Natural killer cell treated with Interleukin-12 subunit alpha and Interleukin-12 subunit beta and Interleukin-15 and Interleukin-18, amount 100 ng/mL, for 72 hours (primary cell): ENCODE measurements at places on chromosomes 6 and 20. TPM values are rescaled to one million over a fixed set of nuclear protein-coding genes. Genes with fewer than 3 reads are reported as not detected.

The DEFB124 gene
- total RNA-seq: not detected

The RGS17 gene
- total RNA-seq: 0.26 TPM

The ACTL10 gene
- total RNA-seq: 4.3 TPM

The TINAG gene
- not detected for total RNA-seq

The PRR18 gene
- total RNA-seq: not detected

The JPH2 gene
- total RNA-seq: 1.0 TPM

The SPDEF gene
- not detected for total RNA-seq

DNA sequence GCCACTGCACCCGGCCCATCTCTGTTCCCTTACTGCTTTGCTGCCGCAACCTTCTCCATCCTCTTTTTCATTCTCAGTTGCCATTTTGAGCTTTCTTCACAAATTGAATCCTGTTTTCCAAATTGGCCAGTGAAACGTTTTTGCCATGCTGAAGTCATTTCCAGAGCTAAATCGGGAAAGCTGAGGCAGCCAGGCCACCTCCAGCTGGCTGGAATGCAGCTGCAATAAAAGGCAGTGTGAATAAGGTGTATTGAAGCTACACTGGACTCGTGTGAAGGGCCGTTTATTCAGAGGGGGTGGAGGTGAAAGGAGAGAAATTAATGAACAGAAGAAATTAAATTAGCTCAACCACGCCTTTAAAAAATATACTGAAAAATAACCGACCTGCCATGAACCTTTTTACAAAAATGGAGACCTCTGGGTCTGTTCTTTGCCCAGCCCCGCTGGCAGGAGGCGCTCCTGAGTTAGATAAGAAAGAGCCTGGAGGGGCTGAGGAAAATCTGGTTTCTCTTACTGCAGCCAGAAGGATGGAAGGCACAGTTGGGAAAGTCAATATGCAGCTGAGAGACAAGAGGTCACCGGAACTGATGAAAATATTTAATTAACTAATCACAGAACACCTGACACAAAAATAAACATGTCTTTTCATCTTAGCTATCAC lies 283.9 kb downstream of the FOXC1 start:
- no peak overlapping the region for H3K27ac ChIP-seq
- no peaks in the 10 kb centered on the region for H3K27me3 ChIP-seq
- no peak overlapping the region for H3K4me3 ChIP-seq
- H3K4me1 ChIP-seq: peaks cover 9% of the 10 kb centered on the region
- no peak for DNase-seq

- DNase-seq: no peak
- no peaks in the 10 kb centered on the region for H3K27me3 ChIP-seq
- no peaks in the 10 kb centered on the region for H3K4me1 ChIP-seq
- H3K36me3 ChIP-seq: no peaks in the 10 kb centered on the region
Observed at GRCh38 chr6:56527934-56528333, 114.8 kb downstream of the DST start.

- no peaks in the 10 kb centered on the region for H3K36me3 ChIP-seq
- H3K27ac ChIP-seq: no peak overlapping the region
- no peaks in the 10 kb centered on the region for H3K4me1 ChIP-seq
- H3K4me3 ChIP-seq: no peak overlapping the region
Observed at GRCh38 chr6:148513145-148514071, 170.8 kb downstream of the SASH1 start.

DNA sequence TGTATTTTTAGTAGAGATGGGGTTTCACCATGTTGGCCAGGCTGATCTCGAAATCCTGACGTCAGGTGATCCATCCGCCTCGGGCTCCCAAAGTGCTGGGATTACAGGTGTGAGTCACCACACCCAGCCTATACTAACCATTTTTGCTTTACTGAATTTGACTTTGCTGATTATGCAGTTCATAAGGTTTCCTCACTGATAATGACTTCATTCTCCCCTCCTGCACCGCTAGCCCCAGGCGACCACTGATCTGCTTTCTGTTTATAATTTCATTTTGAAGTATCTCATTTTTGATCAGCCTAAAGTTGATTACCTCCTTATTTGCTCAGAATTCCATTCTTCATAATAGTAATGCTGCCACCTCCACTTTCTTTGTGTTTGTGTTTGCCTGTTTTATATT lies 48.7 kb upstream of the FAM83D start:
- peak overlapping the region; percentile 42 for H3K4me3 ChIP-seq
- no peaks in the 10 kb centered on the region for H3K27me3 ChIP-seq
- H3K27ac ChIP-seq: peak overlapping the region; percentile 96
- H3K36me3 ChIP-seq: peaks cover 1% of the 10 kb centered on the region

GRCh38 chr6:138025528-138025978 lies 81.7 kb downstream of the PERP start:
- no peak overlapping the region for H3K4me3 ChIP-seq
- peaks cover 23% of the 10 kb centered on the region for H3K27me3 ChIP-seq
- H3K4me1 ChIP-seq: no peaks in the 10 kb centered on the region
- DNase-seq: no peak

DNA sequence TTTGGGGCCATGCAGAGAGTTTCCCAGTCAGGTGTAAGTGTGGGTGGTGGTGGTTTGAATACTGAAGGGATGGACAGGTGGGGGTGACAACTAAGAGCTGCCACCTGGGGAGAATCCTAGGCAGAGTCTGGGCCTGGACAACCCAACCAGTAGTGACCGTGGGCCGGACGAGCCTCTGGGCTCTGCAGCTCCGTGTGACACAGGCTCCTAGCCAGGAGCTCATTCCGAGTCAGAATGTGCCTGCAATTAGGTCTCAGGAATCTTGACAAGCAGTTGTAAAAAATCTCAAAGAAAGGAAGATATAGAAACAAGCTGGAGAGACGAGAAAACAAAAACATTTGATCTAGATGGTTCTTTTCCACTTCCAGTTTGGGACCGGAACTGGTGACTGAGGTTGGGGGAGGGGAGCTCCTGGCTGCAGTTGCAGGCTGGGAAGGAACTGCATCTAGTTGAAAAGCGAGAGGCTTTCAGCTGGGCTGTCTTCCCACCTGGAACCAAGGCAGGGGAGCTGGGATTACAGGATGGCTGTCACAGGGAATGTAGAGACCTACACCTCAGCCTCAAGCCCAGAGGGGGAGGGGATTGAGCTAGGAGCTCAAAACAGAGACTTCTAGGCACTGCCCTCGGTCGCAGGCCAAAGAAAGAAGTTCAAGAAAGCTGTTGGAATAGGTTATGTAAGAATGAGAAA lies 156.9 kb downstream of the PAX1 start:
- no peak overlapping the region for H3K27ac ChIP-seq
- H3K36me3 ChIP-seq: peaks cover 4% of the 10 kb centered on the region
- no peak overlapping the region for H3K4me3 ChIP-seq
- no peaks in the 10 kb centered on the region for H3K27me3 ChIP-seq

- no peaks in the 10 kb centered on the region for H3K27me3 ChIP-seq
- peaks cover 72% of the 10 kb centered on the region for H3K4me1 ChIP-seq
- H3K36me3 ChIP-seq: no peaks in the 10 kb centered on the region
- DNase-seq: no peak
- H3K4me3 ChIP-seq: peak overlapping the region; percentile 38
Observed at GRCh38 chr6:255041-255750, 37.1 kb upstream of the DUSP22 start.

- no peak for DNase-seq
- H3K27ac ChIP-seq: no peak overlapping the region
- no peaks in the 10 kb centered on the region for H3K4me1 ChIP-seq
- no peak overlapping the region for H3K4me3 ChIP-seq
Observed at GRCh38 chr6:95133578-95133977, 443.8 kb upstream of the MANEA start.

DNA sequence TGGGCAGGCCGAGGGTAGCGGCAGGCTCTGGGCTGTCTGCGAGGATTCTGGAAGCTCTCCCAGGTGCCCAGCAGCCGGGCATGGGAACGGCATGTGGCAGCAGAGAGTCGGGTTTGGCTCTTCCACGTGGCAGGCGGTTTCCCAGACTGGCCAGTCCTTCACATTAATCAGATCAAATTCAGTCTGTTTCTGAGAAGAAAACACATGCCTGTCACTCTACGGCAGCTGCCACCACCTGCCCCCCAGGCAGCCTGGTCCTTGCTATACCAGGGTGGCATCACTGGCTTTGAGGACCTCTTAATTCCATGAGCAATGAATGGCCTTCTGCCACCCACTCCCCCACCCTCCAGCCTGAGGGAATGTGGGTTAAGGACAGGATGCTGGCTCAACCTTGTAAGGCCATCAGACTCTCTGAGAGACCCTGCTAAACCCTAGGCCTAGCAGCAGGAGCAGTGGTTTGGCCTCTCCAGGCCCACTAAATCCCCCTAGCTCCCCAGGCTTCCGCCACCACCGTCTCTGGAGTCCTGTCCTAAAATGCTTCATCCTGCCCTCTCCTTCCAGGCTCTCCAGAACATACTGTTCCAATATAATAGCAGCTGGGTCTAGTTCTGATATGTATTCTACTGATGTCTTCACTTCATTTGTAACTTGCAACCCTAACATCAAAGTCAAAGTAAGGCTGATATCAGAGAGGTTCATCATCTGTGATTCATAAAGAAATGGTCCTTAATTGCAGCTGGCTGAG lies 47.8 kb downstream of the PLCG1 start:
- no peak overlapping the region for H3K4me3 ChIP-seq
- peaks cover 10% of the 10 kb centered on the region for H3K4me1 ChIP-seq
- no peaks in the 10 kb centered on the region for H3K27me3 ChIP-seq
- DNase-seq: no peak
- peaks cover 9% of the 10 kb centered on the region for H3K36me3 ChIP-seq
- H3K27ac ChIP-seq: no peak overlapping the region

DNA sequence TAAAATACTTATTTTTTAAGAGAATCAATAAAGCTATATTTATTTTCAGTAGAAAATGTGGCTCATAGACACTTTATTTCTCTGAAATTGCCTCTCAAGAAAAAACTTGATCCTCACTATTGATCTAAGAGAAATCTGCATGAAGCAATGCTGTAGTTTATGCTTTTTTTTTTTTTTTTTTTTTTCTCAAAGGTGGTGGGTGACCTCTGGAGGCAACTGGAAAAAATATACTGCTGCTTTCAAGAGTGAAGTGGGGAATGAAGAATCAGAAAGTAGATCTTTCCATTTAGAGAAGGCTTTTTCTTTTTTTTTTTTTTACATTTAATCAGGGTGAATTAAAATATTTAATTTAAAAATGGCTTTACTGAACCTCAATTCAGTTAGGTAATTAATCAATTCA lies 169.3 kb downstream of the SLC16A10 start:
- H3K4me1 ChIP-seq: peaks cover 18% of the 10 kb centered on the region
- no peak for DNase-seq
- H3K27me3 ChIP-seq: peaks cover 7% of the 10 kb centered on the region
- no peak overlapping the region for H3K27ac ChIP-seq

DNA sequence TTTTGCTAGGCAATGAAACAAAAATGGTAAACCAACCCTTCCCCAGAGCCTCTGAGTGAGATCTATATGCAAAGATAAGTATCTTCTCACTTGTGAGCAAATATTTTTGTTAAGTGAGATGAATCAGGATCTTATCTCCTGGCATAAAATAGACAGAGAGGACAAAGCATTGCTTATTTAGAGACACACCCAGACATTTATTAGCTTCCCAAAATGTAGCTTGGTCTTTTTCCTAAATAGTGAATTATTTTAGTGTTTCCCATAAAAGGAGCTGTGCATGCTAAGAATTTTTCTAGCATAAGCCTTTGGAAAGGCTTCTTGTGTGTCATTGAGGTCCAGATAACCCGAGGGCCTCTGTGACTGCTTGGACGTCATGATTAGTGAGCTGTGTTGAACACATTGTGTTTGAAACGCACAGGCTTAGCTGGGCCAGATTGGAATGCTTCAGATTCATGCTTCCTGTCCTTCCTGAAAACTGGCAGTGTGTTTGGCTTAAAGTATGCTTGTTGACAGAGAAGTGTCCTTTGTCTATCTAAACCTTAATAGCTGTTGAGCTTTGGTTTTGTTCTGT lies 16.5 kb downstream of the MTHFD1L start:
- H3K4me1 ChIP-seq: no peaks in the 10 kb centered on the region
- H3K27ac ChIP-seq: no peak overlapping the region
- no peaks in the 10 kb centered on the region for H3K36me3 ChIP-seq
- no peak overlapping the region for H3K4me3 ChIP-seq
- H3K27me3 ChIP-seq: no peaks in the 10 kb centered on the region
- no peak for DNase-seq

DNA sequence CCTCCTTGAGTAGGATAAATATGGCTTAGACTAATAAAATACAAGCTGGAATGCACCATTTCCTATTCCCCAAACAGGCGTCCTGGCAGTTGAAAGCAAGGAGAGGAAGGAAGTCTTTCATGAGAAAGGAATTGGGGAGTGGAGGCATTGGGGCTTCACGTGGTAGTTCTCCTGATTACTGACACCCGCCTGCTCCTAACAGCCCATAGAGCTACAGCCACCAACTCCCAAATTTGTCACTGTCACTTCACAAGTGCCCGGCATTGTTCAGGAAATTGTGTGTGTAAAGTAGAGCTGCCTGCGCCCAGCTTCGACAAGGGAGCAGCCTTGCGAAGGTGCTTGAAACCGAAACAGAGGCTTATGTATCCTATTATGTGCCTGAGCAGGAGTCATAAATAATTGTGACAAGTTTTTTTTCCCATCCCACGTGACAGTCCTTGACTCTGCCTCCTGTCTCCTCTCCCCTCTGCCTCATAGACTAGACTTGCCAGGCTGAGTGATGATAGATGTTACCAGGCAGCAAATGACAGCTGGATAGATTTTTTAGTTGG lies 301.7 kb upstream of the ZFP64 start:
- peaks cover 18% of the 10 kb centered on the region for H3K27me3 ChIP-seq
- H3K4me1 ChIP-seq: peaks cover 2% of the 10 kb centered on the region
- no peaks in the 10 kb centered on the region for H3K36me3 ChIP-seq
- no peak for DNase-seq

GRCh38 chr6:40894962-40895799 lies 143.8 kb downstream of the UNC5CL start:
- H3K27ac ChIP-seq: no peak overlapping the region
- DNase-seq: no peak
- H3K4me3 ChIP-seq: no peak overlapping the region
- peaks cover 12% of the 10 kb centered on the region for H3K27me3 ChIP-seq
- no peaks in the 10 kb centered on the region for H3K36me3 ChIP-seq
- H3K4me1 ChIP-seq: no peaks in the 10 kb centered on the region

DNA sequence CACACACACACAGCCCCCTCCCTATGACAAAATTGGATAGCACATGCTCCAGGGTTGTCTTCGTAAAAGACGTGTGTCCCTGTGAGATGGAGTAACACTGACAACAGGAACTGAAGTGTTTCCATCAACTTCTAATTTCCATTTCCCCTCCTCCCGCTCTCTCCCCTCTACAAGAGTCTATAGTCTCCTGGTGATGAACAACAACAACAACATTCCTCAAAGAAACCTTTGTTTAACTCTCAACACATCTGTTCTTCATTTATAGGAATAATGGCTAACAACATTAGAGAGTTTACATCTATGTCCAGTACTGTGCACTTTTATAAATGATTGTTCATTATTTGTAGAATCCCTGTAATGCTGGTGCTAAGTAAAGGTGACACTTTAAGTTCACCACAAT lies 205.8 kb upstream of the SSTR4 start:
- H3K4me3 ChIP-seq: no peak overlapping the region
- no peaks in the 10 kb centered on the region for H3K4me1 ChIP-seq
- DNase-seq: no peak
- H3K27me3 ChIP-seq: peaks cover 8% of the 10 kb centered on the region

- no peaks in the 10 kb centered on the region for H3K36me3 ChIP-seq
- DNase-seq: no peak
- no peak overlapping the region for H3K27ac ChIP-seq
- no peak overlapping the region for H3K4me3 ChIP-seq
- H3K4me1 ChIP-seq: no peaks in the 10 kb centered on the region
Observed at GRCh38 chr6:106743612-106744011, 114.2 kb downstream of the QRSL1 start.

- no peaks in the 10 kb centered on the region for H3K27me3 ChIP-seq
- no peak overlapping the region for H3K4me3 ChIP-seq
- H3K27ac ChIP-seq: no peak overlapping the region
- H3K4me1 ChIP-seq: peaks cover 6% of the 10 kb centered on the region
- H3K36me3 ChIP-seq: no peaks in the 10 kb centered on the region
Observed at GRCh38 chr6:16092140-16092539, 36.7 kb upstream of the MYLIP start.
